ENCODE measurements at places on chromosomes 1 and 21.

GRCh38 chr1:30665216-30666010 is 58.0 kb downstream of the MATN1 start:
- no peak for DNase-seq

DNA sequence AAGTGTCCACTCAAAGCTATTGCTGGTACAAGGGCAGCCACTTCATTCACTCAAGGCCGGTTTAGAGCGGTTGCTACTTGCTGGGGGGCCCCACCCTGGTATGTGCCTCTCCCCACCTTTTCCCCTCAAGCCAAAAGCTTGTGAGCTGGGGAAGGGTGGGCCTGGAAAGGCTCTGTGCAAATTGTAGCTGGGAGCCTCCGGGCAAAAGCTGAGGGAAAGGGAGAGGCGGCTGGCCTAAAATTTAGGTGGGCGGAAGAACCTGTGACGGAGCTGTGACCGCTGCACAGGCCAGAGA is 306 bp upstream of the SH3D21 start:
- DNase-seq = no peak

- DNase-seq = no peak
Observed at GRCh38 chr1:11823366-11824137, 17.6 kb downstream of the CLCN6 start.

DNA sequence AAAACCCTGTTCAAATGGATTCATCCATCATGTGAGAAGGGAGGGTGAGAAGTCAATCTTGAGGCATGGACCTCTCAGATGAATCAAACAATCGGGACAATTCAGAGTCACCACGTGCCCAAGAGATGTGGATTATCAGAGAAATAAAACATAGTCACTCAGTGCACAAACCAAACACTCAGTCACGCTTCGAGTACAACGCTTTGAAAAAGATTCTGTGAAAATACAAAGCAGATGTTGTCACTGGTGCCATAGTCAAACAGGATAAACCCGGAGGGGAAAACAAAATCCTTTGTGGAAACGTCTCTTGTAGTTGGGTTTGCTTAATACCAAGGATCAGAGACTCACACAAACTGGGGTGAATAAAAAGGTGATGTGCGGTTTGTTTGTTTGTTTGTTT is 188.4 kb downstream of the RRAGC start:
- DNase-seq = no peak

GRCh38 chr1:68442822-68443556 is 6.8 kb downstream of the RPE65 start:
- DNase-seq = no peak

DNA sequence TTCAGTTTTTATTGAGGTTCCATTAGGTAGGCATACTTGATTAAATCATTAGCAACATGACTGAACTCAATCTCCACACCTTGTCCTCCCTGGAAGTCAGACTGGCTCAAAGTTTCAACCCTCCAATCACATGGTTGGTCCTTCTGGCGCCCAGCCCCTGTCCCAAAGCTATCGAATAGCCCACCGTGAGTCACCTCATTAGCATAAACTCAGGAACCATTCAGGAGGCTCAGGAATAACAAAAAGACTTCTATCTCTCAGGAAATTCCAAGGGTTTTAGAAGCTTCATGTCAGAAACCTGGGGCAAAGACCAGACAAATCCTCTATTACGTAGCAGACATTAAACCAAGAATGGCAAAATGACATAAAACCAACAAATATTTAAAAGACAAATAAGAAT is 78.6 kb downstream of the RGS2 start:
- no peak for DNase-seq

DNA sequence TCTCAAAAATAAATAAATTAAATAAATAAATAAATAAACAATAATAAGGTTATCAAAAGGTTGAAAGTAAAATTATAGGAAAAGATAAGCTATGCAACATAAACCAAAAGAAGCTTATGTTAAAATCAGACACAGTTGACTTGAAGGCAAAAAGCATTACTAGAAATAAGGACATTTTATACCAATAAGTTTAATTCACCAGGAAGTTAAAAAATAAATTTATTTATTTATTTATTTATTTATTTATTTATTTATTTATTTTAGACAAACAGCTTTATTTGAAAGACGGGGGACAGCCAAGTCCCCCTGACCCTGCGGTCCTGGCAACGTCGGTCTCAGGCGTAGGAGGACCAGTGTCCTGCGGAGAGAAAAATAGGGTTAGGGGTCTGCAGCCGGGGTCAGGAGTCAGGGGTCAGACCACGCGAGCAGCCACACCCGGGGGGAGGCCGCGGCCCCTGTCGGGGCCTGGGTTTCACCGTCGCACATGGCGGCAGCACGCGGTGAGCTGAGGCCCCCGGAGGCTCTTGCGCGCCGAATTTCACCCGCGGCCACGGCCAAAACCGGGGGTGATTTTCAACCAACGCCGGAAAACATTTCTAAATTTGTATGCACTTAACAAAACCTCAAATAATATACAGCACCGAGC is 8.4 kb upstream of the DEDD start:
- DNase-seq = no peak

GRCh38 chr1:231731268-231731667 is 104.7 kb downstream of the DISC1 start:
- DNase-seq = no peak

DNA sequence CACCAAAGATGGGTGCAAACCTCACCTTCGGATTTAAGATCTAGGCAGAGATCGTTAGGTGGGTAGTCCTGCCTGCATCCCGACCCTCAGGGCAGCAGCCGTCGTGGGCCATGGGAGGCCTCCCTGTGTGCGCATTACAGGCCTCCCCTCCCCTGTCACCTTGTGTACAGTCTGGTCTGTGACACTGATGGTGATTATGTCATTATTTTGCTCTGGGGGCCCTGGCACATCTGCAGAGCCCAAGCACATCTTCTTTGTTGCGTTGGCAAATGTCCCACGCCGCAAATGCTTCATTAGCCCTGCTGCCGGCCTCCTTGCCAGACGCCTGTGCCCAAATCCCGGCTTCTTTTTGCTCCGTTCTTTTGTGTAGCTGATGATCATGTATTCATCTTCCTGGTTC is 31.7 kb downstream of the PROX1 start:
- DNase-seq = no peak

DNA sequence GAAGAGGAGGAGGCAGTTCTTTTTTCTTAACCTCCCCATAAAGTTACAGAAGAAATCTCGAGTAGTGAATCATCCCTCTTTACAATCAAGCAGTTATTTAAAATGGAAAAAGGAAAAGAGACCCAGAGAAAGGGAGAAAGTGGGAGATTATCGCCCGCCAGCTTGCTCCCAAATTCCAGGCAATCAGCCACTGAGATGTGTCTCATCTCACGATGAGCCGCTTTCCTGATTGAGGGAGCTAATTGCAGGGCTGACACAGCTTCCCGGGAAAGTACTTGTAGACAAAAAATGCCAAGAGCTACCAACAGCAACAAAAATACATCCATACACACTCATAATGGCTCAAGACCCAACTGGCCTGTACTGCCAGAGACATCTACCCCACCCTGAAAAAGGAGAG is 191.6 kb upstream of the ZC3H12A start:
- no peak for DNase-seq

DNA sequence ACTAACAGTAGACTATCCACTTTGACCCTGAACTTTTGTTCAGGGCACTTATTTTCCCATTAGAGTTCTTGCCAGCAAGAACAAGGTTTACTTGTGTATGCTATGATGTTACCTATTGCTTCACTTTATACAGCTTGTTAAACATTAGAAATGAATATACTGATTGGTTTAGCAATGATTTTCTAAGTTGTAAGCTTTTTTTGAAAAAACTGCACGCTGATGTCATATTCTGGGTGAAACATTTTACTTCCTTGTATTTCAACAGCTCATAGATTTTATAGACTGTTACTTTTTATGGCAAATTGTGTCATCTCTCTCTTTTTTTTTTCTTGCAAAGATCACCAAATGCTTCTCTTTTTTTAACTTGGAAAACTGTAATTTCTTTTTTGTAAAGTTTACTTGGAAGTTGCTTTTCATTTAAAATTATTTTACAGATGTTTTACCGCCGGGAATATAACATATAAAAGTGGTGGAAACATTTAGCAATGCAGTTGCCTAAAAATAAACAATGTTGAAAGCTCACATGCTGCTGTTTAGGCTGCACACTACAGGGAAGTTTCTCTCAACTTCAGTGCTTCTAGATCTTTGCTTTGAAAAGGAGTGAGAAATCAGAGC is 215.3 kb upstream of the NFIA start:
- no peak for DNase-seq

DNA sequence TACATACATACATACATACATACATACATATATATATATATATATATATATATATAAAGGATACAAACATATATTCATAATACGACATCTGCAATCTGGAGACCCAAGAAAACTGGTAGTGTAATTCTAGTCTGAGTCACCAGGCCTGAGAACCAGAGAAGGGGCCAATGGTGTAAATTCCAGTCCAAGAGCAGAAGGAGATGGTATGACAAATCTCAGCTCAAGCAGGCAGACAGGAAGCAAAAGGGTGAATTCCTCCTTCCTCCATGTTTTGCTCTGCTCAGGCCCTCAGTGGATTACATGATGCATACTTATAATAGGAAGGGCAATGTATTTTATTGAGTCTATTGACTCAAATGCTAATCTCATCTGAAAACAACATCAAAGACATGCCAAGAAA is 1060.4 kb upstream of the TMPRSS15 start:
- DNase-seq = no peak

GRCh38 chr21:32702702-32703101 is 25.1 kb downstream of the SYNJ1 start:
- DNase-seq = no peak

DNA sequence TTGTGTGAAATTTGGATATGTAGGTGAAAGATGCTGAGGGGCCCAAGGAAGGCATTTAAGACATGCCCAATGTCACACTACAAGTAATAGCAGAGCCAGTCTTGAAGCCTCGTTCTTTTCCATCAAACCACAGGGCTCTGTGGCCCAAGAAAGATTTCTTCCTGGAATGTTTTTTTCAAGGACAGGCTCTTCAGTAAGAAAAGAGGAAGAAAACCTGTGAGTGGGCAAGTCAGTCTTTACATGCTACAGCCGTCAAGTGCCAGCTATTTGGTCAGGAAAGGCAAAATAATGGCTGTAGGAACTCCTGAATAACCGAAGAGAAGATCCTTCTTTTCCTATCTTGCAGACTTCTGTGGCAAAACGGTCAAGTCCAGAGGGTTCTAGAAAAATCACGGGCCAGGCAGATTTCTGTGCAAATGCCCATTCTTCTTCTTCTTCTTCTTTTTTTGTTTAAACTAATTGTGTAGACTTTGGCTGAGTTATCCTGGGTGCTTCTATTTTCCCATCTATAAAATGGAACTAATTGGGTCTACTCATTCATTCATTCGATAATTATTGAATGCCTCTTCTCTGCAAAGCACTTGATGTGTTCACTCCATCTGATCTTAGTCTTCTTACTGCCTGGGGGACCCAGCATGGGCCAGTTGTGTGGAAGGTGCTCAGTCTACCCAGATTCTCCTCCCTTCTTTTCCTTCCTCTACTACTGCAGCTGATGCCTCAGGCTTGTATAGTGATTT is 1.9 kb upstream of the ID3 start:
- no peak for DNase-seq

GRCh38 chr1:205249651-205250050 is 21.9 kb downstream of the TMCC2 start:
- no peak for DNase-seq

DNA sequence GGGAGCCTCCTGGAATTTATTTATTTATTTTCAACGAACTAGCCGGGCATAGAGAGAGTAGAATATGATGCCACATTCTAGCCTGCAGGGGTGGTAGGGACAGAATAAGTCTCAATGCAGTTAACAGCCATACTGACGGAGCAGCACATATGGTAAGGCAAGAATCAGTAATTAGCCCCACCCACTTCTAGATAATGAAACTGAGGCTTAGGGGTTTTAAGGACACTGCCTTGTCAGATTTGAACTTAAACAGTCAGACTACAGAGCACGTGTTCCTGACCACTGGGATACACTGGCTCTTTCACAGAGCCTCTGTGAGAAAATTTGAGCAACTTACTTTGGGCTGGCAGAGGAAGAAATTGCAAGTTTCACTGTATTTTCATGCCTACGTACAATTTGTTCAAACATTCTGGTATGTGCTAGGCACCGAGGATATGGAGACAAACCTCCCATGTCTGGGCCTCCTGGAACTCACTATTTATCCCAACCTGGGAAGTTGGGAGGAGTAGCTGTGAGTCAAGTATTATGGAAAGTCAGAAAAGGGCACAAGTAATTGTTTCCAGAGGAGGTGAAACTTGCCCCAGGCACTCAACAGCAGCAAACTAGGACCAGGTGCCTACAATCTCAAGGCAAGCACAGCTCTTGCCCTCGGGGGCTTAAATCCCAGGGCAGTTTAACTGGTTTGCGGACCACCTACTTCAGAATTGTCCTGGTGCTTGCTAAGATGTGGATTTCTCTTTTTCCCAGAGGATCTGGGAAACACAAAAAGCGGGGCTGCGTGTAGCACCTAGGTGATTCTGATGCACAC is 1.6 kb upstream of the CLIC4 start:
- no peak for DNase-seq

GRCh38 chr1:41528726-41529605 is 44.5 kb upstream of the EDN2 start:
- no peak for DNase-seq

GRCh38 chr1:53303726-53304515 is 23.9 kb downstream of the LRP8 start:
- DNase-seq = no peak

DNA sequence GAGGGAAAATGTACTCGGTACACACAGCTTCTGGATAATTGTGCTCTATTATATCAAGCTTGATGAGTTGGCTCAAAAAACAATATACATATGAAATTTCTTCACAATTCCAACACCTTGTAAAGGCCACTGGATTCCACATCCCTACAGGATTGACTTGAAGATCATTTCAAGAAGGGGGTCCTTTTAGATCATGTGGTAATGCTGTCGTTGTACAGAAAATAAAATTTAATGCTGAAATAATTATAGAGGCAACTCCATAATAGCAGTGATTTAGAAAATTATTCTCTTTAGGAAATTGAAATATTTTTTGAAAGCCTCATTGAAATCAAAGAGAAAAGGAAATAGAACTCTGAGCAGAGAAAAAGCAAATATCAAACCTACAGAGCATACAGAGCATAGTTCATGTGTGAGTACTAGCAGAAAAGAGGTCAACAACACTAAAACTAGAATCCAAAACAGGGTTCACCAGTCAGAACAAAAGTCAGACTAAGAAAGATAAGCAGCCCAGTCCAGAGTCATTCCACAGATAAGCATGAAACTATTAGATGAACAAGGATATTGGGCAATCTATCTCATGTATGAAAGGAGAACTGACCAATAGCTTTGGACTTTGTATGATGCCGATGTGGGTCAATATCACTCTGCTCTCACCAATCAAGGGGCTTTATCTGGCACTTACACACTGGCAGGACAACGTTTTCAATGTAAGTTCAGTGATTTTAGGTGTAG is 79.5 kb upstream of the PALMD start:
- no peak for DNase-seq

- no peak for DNase-seq
Observed at GRCh38 chr1:52153010-52153409, 11.1 kb downstream of the ZFYVE9 start.

- no peak for DNase-seq
Observed at GRCh38 chr1:228206582-228207351, 1.1 kb upstream of the OBSCN start.
